ENCODE measurements at places on chromosomes 13 and 19.

DNA sequence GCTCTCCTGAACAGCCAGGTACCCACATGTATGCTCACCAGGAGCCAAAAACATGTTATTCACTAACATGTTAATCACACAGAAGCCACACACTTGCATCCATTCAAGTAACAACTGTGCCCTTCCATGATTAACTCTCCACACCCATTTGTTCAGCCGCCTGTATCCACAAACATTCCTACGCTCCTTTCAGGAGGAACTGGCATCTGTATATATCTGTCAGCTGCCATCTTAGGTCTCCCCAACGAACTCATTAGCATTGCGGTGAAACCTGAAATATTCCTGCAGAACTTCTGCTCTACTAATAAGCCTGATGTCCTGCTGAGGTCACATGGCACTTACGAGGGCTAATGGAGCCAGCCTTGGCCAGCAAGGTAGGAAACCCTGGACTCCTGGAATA, 33.0 kb downstream of the OLFM2 start:
- DNase-seq: no peak

- DNase-seq: no peak
Observed at GRCh38 chr13:46149272-46150133, 32.5 kb downstream of the LCP1 start.

DNA sequence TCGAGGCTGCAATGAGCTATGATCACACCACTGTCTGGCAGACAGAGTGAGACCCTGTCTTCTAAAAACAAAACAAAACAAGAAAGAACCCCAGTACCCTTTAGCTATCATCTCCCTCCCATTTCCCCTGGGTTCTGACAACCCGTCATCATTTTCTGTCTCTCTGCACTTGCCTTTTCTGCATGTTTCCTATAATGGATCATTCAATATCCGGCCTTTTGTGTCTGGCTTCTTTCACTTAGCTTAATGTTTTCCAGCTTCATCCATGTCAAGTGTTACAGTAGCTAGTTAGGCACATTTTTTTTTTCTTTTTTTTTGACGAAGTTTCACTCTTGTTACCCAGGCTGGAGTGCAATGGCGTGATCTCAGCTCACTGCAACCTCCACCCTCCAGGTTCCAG, 16.5 kb downstream of the AP2S1 start:
- DNase-seq: no peak

DNA sequence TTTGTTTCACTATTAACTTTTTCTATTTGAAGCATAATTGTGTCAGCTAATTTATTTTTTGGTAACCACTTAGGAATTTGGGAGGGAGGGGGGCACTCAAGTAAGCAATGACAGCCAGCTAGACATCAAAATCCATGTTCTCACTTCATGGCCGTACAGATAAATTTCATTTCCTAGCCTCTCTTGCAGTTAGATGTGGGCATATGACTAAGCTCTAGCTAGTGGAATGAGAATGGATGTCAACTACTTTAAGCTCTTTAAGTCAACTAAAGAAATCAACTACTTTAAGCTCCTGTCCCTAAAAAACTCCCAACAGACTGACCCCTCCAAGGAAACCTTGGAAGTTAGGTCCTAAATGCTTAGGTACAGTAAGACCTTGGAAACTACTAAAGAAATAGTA, 92.0 kb downstream of the KCNRG start:
- no peak for DNase-seq

GRCh38 chr13:51684076-51684475, 99.8 kb downstream of the WDFY2 start:
- no peak for DNase-seq

DNA sequence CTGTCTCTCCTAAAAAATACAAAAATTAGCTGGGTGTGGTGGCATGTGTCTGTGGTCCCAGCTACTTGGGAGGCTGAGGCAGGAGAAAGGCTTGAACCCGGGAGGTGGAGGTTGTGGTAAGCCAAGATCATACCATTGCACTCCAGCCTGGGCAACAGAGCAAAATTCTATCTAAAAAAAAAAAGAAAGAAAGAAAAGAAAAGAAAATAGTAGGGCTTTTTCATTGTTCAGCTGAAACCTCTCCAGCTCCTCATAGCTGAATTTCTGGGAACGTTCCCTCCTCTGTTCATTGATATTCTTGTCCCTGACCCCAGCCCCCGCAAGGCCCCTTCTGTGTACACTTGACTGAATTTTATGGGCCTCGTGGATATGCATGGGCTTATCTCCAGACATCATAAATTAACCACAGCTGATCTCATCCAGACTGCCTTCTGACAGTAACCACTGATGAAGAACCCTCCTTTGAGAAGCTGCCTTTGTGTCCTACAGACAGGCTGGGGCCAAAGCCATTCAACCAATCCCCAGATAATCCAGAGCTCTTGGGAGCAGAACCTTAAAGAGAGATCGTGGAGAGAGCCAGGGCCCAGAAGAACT, at the start of gene ELSPBP1:
ELSPBP1 (plus strand) TSS at position 424 of the 594 bp plus-strand sequence. CDS start 14,036 bp downstream, outside the sequence.
- no peak for DNase-seq

- no peak for DNase-seq
Observed at GRCh38 chr13:21526707-21527540, 67.8 kb upstream of the ZDHHC20 start.

DNA sequence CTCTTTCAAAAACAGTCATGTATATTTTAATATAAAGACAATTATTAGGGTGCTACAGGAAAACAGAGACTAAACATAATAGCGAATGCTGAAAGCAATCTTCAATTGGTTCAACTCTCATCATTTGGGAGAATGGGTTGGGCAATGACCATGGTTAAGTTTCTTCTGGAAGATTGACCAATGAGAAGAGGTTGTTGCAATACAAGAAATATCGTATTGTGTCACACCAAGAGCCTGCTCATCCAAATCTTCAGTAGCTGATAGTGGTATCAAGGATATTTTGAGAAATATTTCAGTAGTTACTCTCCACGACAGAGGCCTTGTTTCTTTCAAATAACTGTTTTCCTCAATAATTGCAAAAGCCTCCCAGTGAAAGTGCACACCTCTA, 83.0 kb upstream of the FNDC3A start:
- no peak for DNase-seq

DNA sequence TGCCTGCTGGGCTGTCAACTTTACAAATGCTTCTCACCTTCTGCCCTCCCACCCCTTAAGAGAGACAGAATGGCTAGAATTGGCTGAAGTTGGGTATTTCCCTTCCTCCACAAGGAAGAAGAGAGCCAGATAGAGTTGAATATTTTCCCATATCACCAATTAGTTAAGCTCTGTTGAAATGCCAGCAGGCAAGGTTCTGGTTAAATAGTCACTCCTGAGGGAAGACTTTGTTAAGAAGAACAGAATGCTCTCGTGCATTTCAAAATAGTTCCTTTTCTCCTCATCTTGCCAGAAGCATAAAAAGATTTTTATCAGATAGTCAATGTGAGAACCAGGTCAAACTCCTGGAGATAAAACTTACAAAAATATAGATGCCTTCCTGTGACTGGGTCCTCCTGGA, 2857.0 kb upstream of the PCDH20 start:
- no peak for DNase-seq

DNA sequence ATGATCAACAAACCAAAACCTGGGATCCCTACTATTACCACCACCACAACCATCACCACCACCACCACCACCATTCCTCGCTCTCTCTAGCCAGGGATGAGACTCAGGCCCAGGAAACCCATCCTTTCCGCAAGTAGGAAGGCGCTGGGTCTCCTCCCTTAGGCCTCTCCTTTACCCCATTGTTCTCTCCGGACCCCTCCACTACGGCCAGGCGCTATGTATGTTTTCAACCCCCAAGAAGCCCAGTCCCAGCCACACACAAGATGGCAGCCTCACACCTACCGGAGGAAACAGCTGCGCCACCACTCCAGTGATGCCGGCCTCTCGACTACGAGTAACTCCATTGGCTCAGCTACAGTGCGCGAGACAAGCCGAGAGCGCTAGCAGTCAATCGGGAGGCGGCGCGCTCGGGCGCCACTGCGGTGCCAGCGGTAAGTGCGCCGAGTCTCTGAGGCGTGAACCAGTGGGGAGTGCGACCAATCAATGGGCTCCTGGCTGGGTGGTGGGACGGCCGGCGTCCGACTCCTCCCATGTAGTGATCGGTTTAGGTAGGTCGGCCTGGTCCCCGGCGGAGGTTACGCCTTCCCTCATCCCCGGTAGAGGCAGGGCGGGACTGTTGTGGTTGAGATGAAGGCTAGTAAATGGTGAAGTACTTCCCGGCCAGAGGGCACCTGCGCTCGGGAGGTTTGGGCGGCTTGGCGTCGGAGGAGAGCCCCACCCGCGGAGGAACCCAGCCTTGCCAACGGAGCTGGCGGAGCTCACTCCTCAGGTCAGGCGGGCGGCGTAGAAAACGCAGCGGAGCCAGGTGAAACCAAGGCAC, at the start of the genes CAB39L and SETDB2:
CAB39L (minus strand) TSS at position 361 of the 820 bp plus-strand sequence. CDS start 61,154 bp downstream, outside the sequence.
SETDB2 (plus strand) TSS at position 571 of the 820 bp plus-strand sequence. CDS start 7,620 bp downstream, outside the sequence.
- DNase-seq: peak; percentile 98

GRCh38 chr19:49988433-49988832, 27.5 kb upstream of the SIGLEC11 start:
- no peak for DNase-seq

GRCh38 chr13:25816239-25816638, 235.6 kb downstream of the SHISA2 start:
- DNase-seq: no peak

DNA sequence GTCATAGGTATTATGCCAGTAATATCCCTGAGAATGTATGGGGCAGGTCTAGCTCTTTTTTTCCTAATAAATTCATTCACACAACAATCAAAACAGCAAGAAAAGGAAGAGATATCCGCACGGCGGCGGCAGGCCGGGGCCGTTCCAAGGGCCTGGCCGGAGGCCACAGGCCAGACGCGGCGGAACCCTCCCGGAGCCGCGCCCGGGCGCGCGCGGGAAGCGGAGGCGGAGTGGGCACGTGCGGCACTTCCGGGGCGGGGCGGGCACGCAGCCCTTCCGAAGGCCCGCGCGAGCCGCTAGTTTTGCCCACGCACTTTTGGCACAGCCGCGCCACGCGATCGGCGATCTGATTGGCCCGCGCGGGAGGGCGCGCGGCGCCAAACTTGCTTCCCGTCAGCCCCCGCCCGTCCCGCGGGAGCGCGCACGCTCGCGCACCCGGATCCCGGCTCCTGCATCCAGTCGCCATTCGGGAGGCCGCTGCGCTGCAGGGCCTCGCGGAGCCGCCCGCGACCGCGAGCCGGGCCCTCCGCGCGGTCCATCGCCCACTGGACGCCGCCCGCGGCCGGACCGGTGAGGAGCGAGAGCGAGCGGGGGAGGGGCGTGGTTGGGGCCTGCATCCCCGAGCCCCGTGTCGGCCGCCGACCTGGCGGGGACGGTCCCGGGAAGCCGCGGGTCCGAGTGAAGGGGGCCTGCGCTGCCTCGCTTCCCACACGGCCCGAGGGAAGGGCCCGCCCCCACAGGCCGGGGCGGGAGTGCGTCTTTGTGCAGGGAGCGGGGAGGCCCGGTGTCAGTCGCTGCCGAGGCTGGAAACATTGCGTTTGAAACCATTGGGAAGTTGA, at the start of gene CHAMP1:
CHAMP1 (plus strand) TSS at position 430 of the 839 bp plus-strand sequence. CDS start 9,340 bp downstream, outside the sequence.
- peak; percentile 85 for DNase-seq

- DNase-seq: no peak
Observed at GRCh38 chr19:32624410-32624809, 43.4 kb downstream of the PDCD5 start.

- DNase-seq: no peak
Observed at GRCh38 chr19:10815007-10815536, 20.9 kb downstream of the TMED1 start.

DNA sequence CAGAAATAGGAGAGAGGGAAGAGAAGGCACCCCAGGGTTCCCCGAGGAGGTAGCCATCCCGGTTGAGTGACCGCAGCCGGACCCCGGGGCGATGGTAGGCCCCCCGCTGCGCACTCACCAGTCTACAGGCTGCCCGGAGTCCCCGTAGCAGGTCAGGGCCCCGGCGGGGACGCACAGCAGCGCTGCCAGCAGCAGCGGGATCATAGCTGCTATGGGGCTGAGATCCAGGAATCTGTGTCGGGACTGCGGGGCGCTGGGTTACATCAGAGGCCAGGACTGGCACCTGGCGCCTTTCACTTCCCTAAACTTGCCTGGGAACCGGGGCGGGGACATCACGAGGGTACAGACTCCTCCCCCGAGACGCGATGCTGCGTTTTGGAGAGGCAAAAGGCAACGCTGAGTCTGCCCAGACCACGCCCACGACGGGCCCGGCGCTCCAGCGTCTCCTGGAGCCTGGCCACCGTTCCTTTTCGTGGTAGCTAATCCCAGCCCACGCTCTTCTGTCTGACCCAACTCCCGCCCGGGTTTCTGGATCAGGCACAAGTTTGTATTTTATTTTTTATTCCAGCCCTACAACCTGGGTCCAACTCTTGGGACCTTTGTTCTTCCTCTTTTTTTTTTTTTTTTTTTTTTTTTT, at the start of gene DNASE2:
DNASE2 (minus strand) TSS at position 278 of the 637 bp plus-strand sequence; CDS start at position 204, 74 bp downstream.
- DNase-seq: peak; percentile 93
